Stromal cell of bone marrow (primary cell): ENCODE measurements at places on chromosomes 16 and 17.
A peak's percentile ranks its signal among the peaks of the same experiment; 100 is the strongest.

GRCh38 chr17:18070861-18071340, 16.8 kb upstream of the DRG2 start:
- DNase-seq = peak; percentile 45

DNA sequence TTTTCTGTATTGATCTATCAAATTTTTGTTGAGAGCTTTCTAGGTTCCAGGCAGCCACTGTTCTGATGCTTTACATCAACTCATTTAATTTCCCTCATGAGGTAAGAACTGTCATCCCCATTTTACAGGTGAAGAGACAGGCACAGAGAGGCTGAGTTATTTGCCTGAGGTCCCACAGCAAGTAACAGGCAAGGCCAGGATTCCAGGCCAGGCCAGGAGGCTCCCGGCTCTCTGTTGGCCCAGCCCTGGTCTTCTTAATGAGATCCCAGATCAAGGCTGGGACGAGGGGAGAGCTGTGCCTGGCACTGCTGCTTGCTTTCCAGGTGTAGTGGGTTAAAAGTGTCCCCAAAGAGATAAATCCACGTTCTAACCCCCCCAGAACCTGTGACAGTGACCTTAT, 22.4 kb upstream of the RMI2 start:
- no peak for DNase-seq

GRCh38 chr16:53768593-53768992, 64.6 kb downstream of the FTO start:
- DNase-seq = peak; percentile 87

DNA sequence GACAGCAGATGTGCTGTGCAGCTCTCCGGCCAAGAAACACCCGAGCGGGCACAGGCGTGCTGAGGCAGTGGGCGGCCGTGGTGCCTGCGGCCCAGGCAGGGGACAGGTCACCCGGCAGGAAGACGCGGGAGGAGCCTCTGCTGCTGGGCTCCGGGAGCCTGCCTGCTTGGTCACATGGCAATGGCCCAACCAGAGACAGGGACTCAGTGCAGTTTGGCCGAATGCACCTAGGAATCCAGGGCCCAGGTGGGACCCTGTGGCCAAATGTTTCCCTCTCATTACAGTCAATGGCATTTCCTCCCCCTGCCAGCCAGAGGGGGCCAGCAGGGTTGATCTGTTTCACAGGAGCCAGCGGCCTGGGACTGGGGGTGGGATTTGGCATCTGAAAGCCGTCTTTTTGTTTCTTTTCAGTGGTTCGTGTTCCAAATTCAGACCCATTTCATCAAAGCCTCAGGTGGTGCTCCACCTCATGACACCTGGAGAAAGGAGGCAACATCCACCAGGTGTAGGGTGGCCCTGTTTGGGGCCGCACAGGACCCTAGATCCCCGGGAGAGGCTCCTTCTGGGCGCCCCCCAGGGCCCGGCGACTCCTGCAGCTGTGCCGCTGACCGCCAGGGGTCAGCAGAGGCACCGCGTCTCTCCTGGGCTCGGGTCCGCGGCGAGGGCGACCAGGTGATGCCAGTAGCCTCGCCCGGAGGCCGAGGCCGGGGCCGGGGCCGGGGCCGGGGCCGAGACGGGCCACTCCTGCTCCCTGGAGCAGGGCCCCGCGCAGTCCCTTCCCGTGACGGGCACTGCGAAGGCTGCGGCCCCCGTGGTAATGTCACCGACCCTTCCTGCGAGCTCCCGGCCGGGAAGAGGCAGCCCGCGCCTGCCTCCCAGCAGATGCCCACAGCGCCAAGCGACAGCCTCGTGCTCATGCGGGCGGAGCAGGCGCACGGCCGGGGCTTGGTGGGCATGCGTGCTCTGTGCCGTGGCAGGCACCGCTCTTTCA, 118.5 kb downstream of the C16orf78 start:
- DNase-seq = no peak

DNA sequence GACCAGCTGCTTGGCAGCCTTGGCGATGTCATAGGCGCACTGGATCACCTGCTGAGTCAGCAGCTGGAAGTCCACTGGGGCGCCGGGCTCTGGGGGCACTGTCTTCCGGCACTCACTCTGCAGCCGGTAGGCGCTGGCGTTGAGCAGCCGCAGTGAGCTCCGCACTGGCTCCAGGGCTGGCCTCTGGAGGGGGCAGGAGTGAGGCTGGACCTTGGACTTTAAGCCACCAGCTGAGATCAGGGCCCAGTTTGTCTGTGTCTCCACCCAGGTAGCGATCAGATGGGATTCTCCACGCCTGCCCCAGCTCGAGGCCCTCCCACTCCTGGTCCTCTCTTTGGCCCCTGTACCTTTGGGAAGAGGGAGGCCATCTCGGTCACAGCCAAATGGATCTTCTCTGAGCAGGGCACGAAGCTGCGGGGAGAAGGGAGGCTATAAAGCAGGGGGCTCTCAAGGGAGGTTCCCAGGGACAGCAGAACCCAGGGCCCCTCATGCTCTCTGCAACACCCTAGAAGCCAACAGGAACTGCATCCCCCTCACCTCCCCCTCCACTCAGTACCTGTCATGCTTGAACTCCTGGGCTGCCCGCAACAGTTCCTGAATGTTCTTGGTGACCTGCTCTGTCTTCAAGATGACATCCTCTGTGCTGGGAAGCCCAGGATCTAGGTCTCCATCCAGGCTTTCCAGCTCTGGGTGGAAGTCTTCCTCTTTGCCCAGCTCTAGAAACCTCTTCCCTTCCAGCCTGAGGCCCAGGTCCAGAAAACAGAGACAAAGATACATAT, 6.4 kb downstream of the TP53I13 start:
- DNase-seq = no peak

- no peak for DNase-seq
Measured at GRCh38 chr17:44915862-44916780, 821 bp upstream of the GFAP start.

GRCh38 chr16:3787924-3788661, 70.8 kb upstream of the TRAP1 start:
- no peak for DNase-seq

DNA sequence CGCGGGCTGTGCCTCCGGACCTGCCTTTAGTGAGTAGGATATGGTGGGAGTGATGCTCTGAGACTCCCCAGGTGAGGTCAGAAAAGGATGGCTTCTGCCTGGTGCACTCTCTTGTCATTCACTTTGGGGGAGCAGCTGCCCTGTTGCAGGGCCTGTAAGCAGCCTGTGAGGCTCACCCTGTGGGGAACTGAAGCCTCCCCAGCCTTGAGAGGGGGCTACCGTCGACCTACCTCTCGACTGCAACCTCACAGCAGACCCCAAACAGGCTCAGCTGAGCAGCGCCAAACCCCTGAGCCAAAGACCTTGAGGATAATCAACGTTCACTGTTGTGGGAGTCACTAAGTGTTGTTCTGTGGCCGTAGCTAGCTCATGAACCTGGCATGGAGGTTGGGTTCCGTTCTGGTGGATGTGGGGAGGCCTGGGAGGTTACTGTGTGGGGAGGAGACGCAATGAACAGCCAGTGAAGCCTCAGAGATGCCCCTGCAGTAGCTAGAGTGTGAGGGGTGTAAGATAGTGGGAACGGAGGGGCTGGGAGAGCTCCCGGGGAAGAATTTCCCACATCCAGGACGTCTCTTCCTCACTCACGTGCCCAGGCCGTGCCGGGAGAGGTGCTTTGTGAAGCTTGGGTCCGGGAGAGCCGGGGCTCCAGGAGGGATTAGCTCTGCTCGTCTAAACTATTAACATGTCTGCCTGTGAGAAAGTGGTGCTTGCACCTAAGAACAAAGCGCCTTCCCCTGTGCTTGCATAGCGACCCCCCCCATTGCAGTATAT, 38.8 kb downstream of the METRNL start:
- DNase-seq = no peak

- DNase-seq = no peak
Measured at GRCh38 chr16:88554711-88555264, 15.4 kb upstream of the ZC3H18 start.

DNA sequence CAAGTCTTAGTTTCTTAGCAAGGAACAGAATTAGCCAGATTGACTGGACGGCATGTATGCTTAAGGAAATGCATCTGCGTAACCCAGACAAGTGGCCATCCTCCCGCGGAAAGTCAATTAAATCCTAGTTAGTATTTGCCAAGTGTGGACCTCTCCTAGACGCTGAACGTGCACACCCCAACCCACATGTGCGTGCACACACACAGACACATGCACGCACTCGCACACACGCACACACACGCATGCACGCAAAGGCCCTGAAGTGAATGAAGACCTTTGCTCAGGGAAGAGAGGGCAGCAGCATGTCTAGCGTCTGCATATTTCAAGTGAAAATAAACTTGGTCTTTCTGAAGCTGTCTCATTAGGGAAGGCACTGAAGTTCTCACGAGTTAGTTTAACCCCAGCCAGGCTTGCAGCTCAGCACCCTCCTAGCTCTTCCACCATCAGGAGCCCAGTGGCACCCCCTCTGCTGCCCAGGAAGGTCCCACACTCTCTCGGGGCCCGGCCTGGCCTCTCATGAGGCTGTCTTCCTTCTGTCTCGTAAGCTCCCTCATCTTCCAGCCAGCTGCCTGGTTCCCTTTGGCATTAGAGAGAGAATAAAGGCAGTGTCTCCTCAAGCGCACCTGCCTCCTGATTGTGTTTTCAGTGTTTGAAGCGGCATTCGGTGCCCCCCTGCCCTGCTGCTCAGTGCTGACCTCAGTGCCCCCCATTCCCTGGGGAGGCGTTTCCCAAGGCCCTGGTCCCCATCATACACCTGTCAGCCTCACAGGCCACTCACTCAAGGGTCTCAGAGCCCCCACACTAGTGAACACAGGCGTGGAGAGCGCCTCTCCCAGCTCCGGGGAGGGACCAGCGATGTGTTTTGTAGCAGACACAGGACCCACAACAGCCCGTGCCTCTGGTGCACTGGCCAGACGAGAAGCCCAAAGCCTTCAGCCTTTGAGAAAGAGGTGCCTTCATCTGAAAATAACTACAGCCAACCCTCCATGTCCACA, 52.2 kb upstream of the CHMP6 start:
- no peak for DNase-seq

- no peak for DNase-seq
Measured at GRCh38 chr17:44826123-44826790, 3.8 kb downstream of the GJC1 start.

GRCh38 chr16:11721781-11722467, 20.7 kb downstream of the TXNDC11 start:
- DNase-seq = no peak

- no peak for DNase-seq
Measured at GRCh38 chr17:18038149-18038850, 668 bp downstream of the ATPAF2 start.

DNA sequence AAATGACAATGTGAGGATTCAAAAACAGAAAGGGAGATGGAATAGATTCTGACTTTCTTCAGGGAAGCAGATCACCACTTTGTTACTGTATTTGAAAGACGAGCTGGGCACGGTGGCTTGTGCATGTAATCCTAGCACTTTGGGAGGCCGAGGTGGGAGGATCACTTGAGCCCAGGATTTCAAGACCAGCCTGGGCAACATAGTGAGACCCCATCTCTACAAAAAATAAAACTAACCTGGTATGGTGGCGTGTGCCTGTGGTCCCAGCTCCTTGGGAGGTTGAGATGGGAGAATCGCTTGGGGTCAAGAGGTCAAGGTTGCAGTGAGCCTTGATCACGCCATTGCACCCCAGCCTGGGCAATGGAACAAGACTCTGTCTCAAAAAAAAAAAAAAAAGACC, 34.0 kb downstream of the PIGL start:
- DNase-seq = no peak

GRCh38 chr17:13114601-13115031, 96.8 kb upstream of the ELAC2 start:
- DNase-seq = peak; percentile 19

DNA sequence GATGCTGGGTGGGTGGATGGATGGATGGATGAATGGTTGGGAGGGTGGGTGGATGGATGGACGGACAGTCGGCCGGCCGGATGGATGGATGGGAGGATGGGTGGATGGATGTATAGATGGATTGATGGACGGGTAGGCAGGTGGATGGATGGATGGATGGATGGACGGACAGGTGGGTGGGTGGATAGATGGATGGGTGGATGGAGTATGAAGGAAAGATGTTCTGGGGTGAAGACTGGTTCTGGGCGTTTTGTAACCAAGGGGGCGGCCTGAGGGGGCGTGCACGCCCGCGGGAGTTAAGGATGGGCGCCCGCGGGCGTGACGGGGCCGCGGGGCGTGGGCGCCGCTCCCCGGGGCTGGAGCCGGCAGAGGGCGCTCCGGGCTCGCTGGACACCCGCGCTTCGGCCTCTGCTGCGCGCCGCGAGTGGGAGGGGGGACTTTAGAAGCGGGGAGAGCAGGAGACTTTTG, at the start of gene NECAB2:
Gene NECAB2 (plus strand): TSS at position 407 of the 468 bp plus-strand sequence. CDS start 405 bp downstream, outside the sequence.
- DNase-seq = no peak

GRCh38 chr17:512926-513325, 160.3 kb upstream of the RPH3AL start:
- DNase-seq = no peak

DNA sequence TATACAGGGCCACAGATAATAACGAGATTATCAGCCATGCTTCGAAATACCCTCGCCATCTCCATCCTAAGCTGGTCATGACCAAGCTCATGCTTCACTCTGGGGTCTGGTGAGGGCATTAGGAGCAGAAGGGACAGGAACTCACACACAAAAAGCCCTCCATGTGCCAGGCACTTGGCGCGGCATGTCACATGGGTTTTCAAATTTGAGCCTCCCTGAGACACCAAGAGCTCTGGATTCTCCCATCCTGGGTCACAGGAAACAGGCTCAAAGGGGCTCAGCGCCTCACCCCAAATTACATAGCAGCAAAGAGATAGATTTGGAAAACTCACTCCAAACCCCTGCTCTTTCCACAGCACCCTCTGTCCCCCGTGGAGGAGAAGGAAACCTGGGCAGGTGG, 239.5 kb downstream of the GSG1L start:
- no peak for DNase-seq

DNA sequence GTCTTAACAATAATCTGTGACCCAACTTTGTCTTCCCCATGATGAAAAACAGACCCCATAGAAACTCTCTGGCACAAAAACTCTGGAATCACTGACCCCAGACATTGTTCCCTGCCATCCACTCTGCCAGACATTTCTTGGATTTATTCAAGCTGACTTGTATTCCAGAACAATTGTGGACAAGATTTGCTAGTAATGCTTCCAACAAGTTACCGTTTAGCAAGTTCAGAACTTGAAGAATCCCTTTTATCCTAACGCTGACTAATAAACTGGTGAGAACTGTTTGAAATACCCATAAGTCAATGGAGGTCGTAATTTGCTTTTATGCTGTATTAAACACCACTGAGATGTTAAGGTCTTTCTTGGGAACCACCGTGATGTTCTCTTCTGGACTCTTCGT, 10.5 kb downstream of the HSBP1 start:
- no peak for DNase-seq

GRCh38 chr16:81366316-81366932, 51.7 kb downstream of the GAN start:
- DNase-seq = peak; percentile 21

- no peak for DNase-seq
Measured at GRCh38 chr17:2482218-2482617, 29.5 kb downstream of the METTL16 start.
